NCI-H1092 treated with DMSO at 0.1 percent for 48 hours (cell line): ENCODE measurements at places on chromosomes 2 and 18.

- peak; percentile 31 for DNase-seq
Measured at GRCh38 chr2:210663631-210664089, 107.3 kb downstream of the CPS1 start.

DNA sequence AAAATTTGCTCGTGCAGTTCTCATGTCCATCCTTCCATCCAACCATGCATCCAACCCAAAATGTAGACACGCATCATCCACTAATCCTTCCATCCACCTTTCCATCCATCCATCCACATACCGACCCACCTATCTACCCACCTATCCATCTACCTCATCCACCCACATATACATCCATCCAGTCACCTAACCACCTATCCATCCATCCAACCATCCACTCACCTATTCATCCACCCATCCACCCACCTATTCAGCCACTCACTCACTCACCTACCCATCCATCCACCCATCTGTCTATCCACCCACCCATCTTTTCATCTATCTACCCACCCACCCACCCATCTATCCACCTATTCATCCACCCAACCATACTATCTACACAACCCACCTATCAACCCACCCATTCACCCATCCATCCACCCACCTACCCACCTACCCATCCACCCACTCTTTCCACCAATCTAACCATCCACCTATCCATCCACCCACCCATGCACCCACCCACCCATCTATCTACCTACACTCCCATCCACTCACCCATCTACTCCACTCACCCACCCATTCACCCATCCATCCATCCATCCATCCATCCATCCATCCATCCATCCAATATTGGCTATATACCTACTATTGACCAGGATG lies 94.3 kb downstream of the VAPA start:
- DNase-seq = no peak

DNA sequence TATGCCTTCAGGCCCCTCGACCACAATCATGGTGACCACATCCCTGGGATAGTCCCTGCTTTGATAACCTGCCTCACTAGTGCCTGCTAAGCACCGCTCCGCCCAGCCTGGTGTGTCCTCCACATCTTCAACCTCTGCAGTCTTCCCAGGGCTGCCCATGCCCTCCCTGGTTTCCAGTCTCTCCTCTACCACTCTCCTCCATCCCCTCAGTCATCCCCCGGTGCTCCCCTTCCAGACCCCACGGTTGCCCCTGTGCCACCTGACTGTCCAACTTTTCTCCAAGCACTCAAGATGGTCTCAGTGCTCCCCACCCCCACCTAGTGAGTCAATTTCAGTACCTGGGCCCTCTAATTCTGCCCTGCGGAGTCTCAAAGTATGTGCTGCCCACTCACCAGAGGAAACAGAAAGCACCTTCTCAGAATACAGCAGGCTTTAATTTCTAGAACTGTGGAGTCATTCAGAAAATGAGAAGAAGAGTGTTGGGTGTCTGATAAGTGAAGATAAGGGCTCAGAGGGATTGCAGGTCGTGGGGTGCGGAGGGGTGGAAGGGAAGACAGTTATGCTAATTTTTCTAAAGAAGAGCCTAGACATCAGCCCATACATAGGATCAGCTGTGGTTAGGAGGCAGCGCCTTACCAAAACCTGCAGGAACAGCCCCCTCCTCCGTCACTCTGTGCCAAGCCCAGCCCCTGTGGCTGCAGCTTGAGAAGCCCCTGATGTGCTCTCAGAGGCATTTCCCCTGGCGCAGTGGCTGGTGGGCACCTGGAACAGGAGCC lies 53.6 kb upstream of the CAB39 start:
- DNase-seq = no peak

GRCh38 chr2:68274022-68274421 lies 21.7 kb upstream of the PPP3R1 start:
- DNase-seq = no peak

GRCh38 chr2:170477630-170478029 lies 237.5 kb upstream of the SP5 start:
- DNase-seq = no peak

- no peak for DNase-seq
Measured at GRCh38 chr2:227407591-227408151, 19.9 kb upstream of the SCYGR1 start.

- no peak for DNase-seq
Measured at GRCh38 chr2:52113338-52113737, 1081.4 kb upstream of the NRXN1 start.

DNA sequence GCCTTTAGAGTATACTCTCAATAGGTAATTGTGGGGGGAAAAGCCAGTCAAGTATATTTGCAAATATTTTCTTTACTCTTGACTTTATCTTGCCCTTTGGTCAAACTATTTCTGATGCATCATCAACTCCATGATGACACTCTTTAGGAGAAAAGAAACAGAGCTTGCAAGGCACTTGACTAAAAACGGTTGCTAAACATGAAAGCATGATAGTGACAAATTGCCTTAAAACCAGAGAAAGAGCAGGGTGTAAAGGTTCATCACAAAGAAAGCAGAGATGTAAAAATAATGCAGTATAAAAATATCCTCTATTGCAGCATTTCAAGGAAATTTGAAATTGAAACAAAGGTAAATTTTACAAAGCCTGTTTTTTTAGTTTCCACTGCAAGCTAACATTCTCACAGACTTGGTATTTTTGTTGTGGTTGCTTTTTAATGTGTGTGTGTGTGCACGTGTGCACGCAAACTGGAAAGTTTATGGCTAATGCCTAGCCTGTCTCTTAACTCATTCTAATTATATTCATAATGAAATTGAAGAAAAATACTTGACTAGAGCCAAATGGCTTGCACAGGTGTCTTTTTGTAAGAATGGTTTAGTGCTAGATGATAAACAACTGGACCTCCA lies 503.6 kb downstream of the ARHGAP15 start:
- peak; percentile 88 for DNase-seq

DNA sequence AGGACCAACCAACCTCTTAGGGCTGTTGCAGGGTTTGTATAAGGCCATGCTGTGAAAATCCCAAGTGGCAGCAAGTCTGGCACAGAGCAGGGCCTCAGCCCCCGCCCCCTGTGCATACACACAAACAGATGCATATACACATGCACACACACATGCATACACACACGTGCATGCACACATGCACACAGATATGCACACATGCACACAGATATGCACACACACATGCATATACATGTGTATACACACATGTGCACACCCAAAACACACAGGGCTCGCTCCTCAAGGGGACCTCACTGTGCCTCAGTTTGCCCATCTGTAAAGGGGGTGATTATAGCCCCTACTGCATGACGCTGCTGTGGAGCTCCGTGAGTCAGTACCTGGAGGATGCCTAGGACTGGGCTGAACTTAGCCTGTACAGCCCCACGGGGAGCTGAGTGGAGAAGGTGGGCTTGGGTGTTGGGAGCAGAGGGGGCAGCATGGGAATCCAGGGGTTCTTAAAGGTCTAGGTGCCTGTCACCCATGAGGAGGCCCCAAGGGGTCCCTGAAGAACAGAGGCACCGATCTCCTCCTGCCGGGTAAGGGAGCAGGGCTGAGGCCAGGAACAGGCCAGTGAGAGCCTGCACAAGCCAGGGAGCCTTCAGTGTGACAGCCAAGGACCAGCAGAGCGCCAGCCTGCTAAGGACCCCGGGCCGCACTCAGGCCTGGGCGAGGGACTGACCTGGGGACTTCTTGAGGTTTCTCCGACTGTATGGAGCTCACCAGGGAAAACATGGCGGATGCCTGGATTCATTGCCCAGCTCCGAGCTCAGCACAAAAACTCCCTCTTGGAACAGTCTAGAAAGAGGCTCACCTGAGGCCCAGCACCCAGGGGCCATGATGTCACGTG lies 24.0 kb upstream of the ALPI start:
- no peak for DNase-seq

DNA sequence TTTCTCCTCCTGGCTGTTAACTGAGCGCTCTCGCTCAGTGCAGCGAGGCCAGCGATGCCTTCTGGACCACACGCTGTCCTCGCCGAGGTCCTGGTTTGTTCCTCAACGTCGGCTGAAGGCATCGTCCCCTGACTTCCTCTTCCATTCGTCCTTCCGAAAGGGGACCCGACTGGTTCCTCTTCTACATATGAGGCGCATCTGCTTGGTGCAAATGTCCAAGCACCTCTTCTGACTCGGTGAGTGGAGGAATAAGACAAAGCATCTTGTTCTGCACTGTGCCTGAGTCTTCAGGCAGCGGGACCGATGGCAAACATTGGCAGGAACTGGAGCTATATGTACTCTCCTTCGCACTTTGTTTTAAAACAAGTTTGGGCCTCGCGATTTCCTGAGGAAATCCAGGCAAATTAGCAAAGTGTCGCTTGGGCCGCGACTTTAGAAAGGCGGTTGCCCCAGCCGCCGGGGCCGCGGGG lies 621 bp upstream of the KCNS3 start:
- DNase-seq = no peak

DNA sequence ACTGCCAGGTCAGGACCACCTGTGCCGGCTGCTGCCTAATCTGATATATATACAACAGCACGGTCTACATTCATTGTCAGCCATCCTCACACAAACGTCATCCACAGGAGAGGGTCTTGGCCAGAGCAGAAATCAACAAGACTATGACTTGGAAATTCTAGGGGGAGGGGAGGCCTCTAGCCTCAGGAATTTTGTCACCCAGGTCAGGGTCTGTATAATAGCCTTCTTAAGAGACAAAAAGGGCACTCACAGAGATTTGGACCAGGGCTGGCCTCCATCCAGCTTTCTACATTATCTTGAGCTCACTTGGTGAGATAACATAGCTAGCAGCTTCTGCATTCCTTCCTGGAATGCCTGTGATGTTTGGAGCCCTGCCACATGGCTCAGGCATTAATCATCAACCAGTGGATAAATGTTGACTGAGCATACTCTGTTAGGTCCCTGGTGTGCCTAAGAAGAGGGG lies 50.4 kb upstream of the CTIF start:
- no peak for DNase-seq

GRCh38 chr18:50902797-50903196 lies 23.9 kb downstream of the ME2 start:
- no peak for DNase-seq

DNA sequence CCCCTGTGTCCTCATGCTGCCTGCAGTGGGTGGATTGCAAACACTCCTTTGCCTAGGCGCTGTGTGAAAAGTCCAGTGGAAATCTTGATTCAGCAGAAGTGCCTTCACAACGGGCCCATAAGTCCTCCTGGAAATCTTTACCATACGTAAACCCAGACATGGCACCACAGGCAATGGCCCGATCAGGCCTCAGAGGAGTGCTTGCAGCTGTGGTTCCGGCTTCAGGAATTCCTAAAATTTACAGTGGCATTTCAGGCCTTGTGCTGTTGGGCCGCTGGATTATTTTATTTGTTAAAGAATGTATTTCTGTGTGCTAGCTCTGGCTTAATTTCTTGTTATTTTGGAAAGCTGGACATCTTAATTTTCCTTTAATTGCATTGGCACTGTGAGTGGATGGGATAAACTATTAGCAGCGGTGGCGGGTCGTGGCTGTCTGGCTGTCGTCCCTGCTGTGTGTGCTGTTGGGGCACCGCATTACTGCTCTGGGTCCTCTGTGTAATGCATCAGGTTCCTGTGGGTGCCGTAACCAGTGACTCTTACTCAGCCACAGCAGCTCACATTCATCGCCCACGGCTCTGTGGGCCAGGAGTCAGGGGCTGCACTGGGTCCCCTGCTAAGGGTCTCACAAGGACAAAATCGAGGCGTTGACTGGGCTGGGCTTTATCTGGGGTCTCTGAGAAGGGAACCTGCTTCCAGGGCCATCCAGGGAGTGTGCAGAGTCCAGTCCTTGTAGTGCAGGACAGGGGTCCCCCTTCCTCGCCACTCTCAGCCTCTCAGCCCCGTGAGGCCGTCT lies 73.1 kb downstream of the RTP5 start:
- DNase-seq = no peak

DNA sequence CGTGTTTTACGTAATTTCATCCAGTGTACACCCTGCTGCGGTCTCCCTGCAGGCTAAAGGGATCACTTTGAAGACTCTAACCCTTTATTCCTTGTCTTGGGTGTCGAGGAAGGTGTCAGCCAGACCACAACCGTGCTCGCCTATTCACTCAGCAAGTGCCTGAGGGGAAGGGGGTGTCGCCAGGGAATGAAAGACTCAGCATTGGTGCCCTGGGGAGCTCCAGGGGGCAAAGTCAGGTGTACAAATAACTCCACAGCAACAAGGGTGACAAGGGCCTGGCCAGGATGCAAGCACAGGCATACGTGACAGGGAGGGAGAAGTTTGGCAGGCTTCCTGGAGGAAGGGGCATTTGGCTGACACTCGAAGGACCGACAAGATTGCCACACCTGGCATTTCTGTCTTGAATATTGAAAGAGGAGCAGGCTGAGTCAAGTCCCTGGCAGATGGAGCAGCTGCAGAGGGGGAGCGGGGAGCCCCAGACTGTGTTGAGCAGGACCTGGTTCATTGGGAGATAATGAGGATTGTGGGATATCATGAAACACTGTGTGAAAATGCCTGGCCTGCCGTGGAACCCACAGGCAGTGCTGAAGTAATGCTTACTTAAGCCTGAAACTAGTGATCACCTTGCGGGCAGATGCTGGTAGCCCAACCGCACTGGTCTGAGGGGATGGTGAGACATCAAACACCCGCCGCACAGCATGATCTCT lies 93.9 kb downstream of the RHOB start:
- DNase-seq = no peak

- DNase-seq = no peak
Measured at GRCh38 chr18:35776473-35776872, 194.9 kb downstream of the GALNT1 start.

GRCh38 chr2:99827296-99827999 lies 314.9 kb downstream of the AFF3 start:
- no peak for DNase-seq

DNA sequence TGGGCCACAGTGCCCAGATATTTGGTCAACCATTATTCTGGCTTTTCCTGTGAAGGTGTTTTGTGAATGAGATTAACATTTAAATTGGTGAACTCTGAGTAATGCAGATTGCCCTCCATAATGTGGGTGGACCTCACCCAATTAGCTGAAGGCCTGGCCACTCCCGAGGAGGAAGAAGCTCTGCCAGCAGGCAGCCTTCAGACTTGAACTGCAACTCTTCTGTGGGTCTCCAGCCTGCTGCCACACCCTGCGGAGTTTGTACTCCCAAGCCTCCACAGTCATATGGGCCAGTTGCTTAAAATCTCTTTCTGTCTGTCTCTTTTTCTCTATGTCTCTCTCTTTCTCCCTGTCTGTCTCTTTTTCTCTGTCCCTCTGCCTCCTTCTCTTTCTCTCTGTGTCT lies 262.7 kb downstream of the MYCN start:
- no peak for DNase-seq

DNA sequence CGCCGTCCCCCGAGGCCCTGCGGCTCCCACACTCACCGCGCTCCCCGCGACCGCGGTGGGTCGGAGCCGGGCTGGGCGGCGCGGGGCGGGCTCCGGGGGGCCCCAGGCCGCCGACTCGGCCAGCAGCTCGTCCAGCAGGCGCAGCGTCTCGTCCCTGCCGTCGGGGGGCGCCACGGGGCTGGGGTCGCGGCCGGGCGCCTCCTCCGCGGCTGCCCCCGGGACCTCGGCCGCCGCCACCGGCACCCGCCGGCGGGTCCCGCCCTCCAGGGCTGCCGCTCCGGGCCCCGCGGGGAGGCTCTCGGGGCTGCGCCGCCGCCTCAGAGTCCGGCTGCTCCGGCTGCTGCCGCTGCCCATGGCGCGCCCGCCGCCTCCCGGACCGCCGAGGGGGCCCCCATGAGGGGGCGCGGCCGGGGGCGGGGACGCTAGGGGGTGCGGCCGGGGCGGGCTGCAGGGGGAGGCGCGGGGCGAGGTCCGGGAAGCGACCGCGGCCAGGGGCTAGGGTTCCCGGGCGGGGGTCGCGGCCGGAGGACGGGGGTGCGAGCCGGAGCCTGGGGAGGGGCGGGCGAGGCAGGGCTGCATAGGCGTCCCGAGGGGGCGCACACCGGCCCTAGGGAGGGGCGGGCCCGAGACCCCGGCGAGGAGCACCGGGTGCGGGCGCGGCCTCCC lies at the start of gene CYS1:
CYS1 (minus strand) TSS at position 542 of the 666 bp plus-strand sequence; CDS start at position 354, 188 bp downstream.
- no peak for DNase-seq

GRCh38 chr18:62438402-62438801 lies 84.4 kb upstream of the ZCCHC2 start:
- no peak for DNase-seq
